ENCODE measurements at places on chromosomes 2 and 18. TPM values are rescaled to one million over a fixed set of nuclear protein-coding genes. Genes with fewer than 3 reads are reported as not detected.

DNA sequence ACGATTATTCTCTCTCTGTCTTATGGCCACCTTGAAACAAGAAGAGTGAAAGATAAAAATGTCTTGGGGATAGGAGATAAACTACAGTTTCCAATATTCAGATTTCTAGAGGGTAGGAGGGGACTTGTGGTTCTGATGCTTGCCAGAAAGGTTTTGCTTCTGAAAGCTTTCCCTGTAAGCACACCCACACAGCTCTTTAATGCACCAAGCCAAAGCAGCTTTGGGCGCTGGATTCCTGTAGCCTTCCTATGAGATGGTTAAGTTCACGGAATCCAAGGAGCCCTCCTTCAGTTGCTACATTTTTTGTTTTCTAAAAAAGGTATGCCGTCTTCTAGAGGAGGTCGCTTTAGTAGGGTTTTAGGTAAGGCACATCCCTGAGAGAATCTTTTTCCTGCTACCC is 4.9 kb downstream of the LRRTM1 start:
- H3K27me3 ChIP-seq = peaks cover 25% of the 10 kb centered on the region
- no peaks in the 10 kb centered on the region for H3K36me3 ChIP-seq
- H3K4me1 ChIP-seq = no peaks in the 10 kb centered on the region
- H3K4me3 ChIP-seq = no peak overlapping the region

DNA sequence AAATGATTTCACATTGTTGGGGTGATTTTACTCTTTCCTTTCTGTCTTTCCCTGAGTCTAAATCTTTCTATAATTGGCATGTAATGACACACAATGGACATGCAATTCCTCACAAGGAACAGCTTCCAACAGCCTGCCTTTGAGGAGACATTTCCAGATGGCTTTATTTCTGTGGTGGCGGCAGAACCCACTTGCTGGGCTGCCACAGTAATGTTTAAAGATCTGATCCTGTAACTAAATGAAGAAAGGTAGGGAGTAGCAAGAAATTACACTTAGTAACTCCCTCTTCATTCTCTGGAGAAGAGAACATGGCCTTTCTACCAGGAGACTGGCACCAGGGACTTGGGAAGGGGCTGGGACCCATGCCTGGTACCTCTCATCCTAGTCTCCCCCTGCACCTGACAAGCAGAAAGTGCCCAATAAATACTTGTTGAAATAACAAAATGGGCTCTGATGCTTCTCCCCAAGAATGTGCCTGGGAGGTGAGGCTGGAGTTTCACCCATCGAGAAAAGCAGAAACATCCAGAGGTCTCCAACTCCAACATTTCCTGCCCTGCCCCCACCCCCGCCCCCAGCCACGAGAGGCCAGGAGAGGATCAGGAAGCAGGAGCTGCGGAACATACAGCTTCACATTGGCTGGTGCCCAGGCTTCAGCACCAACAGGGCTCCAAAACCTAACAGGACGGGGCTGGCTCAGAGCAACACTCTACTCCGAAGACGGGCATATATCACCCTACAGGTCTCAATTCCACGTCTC is 92.1 kb downstream of the PXDN start:
- H3K27me3 ChIP-seq = peaks cover 2% of the 10 kb centered on the region
- H3K4me1 ChIP-seq = no peaks in the 10 kb centered on the region

- H3K27ac ChIP-seq = no peak overlapping the region
- H3K4me3 ChIP-seq = no peak overlapping the region
- H3K36me3 ChIP-seq = no peaks in the 10 kb centered on the region
- no peak for DNase-seq
- H3K4me1 ChIP-seq = no peaks in the 10 kb centered on the region
- H3K27me3 ChIP-seq = peaks cover 5% of the 10 kb centered on the region
These were observed 83.5 kb downstream of the HRH4 start for GRCh38 chr18:24543795-24544498.

GRCh38 chr2:128594953-128595677 is 276.4 kb upstream of the HS6ST1 start:
- H3K4me3 ChIP-seq = no peak overlapping the region
- H3K27me3 ChIP-seq = no peaks in the 10 kb centered on the region
- H3K27ac ChIP-seq = no peak overlapping the region

DNA sequence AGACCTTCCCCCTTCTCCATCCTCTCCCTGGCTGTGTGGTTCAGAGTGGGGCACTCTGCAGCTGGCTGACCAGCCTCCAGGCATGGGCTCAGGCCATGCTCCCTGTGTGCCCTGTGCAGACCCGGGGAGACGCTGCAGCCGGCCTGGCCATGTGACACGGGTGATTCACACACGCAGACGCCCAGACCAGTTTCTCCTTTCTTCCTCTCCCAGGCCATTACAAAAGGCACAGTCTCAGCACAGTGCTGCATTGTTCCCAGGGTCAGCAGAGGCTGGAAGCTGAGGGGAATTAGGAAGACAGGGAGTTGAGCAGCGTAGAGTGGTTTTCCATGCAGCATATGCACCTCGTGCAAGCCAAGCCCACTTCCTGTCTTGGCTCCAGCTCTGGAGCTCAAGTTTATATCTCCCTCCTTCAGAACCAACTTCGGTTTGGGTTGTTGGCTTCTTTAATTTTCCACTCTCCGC is 288.5 kb downstream of the TNS1 start:
- H3K27ac ChIP-seq = no peak overlapping the region
- no peaks in the 10 kb centered on the region for H3K36me3 ChIP-seq
- H3K4me3 ChIP-seq = no peak overlapping the region

DNA sequence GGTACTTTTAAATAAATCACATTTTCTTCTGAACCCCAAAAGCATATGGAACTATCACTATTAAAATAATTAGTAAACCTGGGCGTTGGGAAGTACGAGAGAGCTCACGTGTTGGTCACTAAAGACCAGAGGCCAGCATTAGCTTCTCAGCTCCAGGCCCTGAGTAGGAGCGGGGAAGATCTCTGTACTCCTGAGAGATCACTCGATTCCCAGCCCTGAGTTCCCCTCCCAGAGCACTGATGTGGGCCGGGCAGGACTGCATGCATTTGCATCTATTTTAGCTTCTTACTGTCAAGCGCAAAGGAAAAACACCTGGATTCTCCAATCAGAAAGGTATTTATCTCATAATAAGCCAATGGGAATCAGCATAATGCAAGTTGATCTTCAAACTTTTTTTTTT is 6.2 kb downstream of the PXDN start:
- peaks cover 3% of the 10 kb centered on the region for H3K4me1 ChIP-seq
- no peak overlapping the region for H3K27ac ChIP-seq
- no peak for DNase-seq

The GYPC gene
- 187 TPM for total RNA-seq

The MCFD2 gene
- total RNA-seq = 42.0 TPM

The EFEMP1 gene
- not detected for total RNA-seq

The IGFBP5 gene
- total RNA-seq = not detected
